ENCODE measurements at places on chromosomes 2 and 18.

- no peak for DNase-seq
These were observed 68.0 kb downstream of the FECH start for GRCh38 chr18:57518533-57518932.

- DNase-seq = no peak
These were observed 517.5 kb downstream of the STK39 start for GRCh38 chr2:167729911-167730310.

- DNase-seq = no peak
These were observed 13.9 kb downstream of the IL37 start for GRCh38 chr2:112924821-112925220.

DNA sequence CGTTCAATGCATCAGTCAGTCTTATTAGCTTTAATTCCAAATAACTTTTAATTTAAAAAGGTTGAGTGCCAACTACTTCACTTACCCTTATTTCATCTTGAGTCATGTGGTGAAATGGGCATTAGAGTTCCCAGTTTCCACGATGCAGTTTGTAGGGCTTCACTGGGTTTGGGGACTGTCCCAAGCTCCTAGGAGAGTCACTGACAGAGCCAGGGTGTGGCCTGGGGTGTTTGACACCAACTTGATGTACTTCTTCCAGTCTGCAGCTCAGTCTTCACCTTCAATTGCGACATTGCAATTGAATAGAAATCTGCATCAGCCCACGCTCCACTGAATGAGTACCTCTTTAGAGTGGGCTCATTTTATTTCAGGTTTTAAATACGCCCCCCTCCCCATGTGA lies 165.3 kb downstream of the ARL4C start:
- DNase-seq = no peak

DNA sequence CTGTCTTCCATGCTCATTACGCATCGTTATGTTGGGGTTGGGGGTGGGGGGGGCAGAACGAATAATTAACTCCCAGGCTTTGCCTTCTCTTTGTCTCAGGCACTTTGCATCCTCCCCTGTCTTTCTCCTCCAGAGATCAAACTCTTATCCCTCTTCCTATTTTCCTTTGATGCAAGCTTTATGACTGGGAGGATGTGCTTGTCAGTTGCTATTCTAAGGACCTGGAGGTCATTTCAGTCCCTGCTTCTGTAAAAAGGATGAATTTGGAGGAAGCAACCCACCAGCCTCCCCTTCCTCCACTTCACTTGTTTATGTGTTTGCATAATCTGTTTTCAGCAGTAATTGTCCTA lies 87.5 kb downstream of the ZCCHC2 start:
- DNase-seq = no peak

- DNase-seq = no peak
These were observed 1069.2 kb upstream of the CHAC2 start for GRCh38 chr2:52698408-52698807.

DNA sequence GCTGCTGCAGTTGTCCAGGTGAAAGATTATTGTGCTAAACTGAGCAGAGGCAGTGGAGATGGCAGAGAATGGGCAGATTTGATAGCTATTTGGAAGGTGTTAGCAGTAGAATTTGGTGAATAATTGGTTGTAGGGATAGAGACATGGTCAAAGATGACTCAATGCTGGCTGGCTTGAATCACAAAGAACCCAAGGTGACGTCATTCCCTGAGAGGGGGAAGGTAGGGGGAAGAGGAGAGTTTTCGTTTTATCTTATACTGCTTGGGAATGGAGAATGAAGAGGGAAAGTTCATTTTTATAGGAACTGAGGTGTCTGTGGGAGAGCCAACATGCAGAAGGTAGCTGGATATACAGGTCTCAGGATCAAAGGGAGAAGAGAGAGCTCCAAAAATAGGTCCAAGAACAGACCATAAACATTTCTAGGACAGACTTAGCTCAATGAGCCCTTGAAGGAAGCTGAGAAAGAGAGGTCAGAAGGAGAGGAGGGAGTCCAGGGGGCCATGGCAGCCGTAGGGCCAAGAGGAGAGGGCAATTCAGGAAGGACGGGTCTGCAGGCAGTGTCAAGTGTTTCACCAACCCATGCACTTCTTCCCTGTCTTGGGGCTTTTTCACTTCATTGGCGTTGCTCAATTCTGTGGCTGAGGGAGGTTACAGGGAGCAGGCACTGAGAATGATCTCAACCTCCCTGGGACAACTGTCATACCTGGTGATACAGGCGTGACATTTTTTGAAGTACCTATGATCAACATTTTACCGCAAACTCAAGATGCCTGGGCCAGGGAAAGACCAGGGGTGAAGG lies 281.3 kb downstream of the TDRD15 start:
- no peak for DNase-seq

GRCh38 chr2:240798327-240798905 lies 21.6 kb downstream of the KIF1A start:
- no peak for DNase-seq

DNA sequence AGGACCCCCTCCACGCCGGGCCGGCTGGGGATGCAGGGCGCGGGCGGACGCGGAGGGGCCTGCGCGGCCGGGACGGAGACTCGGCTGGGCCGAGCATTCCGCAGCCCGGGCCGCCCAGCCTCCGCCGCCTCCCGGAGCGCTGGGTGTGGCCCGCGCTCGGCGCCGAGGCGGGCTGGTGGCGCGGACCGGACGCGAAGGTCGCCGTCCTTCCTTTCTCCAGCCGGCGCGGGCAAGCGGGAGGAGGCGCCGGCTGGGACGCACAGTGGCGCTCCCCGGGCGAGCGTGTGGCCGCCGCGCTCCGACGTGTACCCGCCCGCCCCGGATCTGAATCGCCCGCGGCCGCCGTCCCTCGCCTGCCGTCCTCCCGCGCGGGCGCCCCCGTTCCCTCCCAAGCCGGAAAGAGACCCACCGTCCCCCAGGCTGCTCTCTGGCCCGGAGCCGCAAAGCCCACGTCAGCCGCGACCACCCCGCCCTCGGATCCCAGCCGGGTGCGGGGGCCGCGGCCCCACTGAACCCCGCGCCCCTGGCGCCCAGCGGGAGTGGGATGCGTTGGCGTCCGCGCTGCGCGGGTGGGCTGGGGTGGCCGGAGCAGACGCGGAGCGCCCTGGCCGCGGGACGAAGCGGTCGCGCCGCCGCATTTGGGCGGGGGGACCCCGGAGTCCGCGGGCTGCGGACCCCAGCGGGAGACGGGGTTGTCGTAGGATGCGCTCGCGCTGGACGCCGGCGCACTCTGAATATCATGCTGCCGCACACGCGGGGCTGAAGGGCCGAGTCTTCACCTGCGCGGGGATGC lies 634 bp downstream of the SPATS2L start:
- peak; percentile 63 for DNase-seq

DNA sequence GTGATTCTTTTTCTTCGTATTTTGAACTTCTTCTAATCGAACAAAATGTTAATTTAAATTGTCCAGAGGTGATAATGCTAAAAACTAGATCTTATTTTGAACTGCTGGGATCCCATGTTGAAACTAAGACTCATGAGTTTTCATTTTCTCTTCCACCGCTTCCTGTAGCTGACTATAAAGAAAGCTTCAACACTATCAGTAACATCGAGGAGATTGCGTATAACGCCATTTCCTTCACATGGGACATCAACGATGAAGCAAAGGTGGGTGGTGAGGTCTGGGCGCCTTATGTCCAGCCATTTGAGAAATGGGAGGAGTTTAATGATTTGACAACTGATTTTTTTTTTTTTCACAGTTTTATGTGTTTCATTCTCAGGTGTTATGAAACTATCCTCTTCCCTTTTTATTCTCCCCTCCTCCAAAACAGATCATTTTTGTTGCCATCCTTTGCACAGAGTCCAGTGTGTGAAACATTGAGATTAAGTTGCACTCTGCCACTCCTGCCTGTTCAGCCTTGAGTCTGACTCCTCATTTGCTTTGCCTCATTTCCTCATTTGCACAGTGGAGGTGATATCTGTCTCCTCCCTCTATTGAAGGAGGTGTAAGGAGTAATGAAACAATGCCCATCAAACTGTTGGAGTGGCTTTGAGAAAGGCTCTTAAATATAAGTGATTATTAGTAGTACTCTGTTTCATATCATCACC lies 13.8 kb downstream of the GRHL1 start:
- DNase-seq = no peak

GRCh38 chr18:25786758-25787157 lies 303.7 kb downstream of the SS18 start:
- DNase-seq = no peak

DNA sequence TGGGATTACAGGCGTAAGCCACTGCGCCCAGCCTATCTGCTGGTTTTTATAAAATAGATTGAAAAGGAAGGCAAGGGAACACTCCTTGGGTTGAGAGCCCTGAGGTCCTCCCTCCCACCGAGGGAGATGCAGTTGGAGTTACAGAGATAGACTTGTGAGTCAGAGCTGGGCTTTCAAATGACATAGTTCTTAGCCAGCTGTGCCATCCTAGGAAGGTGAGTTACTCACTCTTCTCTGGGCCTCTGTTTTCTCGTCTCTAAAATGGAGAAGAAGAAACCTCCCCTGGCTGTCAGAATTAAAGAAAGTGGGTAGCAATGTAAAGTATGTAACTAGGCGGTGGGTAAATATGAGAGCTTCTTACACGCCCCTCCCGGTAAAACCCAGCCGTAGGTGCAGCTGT lies 2.4 kb downstream of the LRRFIP1 start:
- no peak for DNase-seq

DNA sequence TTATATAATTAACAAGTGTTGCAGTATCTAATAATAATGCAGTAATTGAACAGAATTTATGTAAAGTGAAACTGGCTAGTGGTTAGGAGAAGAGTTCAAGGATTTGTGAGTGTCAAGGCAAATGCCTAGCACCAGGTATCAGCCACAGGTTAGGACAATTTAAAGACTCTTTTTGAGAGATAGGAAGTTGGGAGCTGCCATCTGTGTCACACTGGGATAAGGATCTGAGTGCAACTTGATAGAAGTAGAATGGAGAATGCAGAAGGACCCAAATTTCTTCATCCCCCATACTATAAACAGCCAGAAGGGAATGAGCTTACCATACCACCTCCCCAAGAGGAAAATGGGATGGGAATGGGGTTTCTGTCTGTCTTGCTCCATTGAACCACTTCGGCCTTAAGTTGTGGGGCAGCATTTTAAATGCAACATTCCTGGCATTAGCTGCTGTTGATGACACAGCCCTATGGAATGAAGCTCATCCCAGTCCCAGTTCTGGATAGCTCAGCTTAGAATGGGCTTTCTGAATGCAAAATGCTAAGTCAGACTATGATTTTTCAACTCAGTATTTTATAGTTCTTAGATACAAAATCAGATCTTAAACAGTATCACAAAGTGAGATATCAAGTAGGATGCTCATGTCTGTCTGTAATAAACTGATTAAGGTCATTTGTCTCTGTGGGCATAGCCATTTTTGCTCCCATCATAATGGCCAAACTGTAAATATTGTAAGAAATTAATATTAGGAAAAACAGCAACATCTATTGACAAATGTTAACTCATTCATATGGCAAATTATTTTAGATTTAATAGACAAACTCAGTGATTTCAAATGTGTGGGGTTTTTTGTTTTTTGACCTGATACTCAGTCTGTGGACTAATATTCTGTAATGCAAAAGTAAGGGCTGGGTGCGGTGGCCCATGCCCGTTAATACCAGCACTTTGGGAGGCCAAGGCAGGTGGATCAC lies 44.0 kb downstream of the GPR155 start:
- no peak for DNase-seq

DNA sequence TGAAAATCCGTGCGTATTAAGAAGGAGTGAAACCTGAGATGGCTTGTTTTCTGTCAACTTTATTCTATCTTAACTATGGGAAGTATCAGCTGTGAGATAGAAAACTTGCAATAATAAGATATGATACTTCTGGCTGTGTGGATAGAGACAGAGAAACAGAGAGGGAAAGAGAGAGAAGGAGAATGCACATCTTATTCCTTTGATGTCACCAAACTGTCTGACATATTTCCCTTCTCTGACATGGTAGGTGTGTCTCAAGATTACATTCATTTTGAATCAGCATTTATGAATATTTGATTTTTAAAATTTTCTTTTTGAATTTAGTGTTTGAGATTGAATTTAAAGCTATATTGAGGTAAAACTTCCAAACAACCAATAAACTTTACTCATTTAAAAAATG lies 69.4 kb downstream of the CDC42EP3 start:
- DNase-seq = no peak

- no peak for DNase-seq
These were observed 962 bp downstream of the TANK start for GRCh38 chr2:161161074-161161706.

DNA sequence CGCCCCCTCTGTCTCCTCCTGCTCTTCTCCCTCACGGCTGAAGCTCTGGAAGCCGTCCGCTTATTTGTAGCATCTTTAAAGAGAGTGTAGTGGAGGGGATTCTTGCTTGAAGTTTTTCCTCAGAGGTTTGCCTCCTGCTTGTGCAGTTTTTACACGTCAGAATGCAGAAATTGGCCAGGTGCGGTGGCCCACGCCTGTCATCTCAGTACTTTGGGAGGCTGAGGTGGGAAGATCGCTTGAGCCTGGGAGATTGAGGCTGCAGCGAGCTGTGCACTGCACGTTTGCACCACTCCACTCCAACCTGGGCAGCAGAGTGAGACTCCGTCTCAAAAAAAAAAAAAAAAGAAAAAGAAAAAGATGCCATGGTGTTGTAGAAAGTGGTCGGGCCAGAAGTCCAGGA lies 69.0 kb downstream of the ITGB1BP1 start:
- DNase-seq = no peak

DNA sequence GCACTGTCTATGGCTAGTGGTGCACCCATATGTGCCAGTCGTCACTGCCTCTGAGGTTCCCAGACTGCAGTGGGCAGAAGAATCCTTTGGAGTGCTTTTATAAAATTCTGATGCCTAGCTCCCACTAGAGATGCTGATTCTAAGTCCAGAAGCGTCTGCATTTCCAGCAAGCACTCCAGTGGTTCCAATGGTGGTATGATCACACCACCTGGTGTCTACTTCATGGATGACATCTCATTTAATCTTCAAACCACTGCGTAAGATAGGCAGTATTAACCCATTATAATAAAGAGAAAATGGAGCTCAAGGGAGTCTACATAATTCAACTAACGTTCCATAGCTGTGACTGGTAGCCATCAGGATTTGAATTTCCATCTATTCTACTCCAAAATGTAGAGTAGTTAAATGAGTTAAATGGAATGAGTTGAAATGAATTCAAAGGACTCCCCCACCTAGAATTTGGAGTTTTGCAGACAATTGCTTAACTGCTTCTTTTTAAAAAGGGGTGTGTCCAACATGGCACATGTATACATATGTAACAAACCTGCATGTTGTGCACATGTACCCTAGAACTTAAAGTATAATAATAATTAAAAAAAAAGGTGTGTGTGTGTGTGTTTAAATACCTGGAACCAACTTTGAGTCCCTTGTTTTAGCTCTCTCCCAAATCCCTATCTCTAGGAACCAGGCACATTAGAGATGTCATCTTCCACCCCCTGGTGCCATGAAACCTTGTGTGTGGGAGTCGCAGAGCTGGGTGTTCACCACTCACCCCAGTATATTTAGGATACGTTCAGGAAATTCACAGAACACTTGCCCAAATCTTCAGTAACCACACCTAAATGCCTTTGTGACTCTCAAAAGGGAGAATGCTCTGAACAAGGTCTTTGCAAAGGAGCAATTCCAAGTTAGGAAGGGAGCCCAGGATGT lies 14.1 kb downstream of the LAMA3 start:
- DNase-seq = peak; percentile 45

- no peak for DNase-seq
These were observed 13.2 kb downstream of the SLC9A2 start for GRCh38 chr2:102632380-102633175.
